ENCODE measurements at places on chromosomes 1 and 21.

DNA sequence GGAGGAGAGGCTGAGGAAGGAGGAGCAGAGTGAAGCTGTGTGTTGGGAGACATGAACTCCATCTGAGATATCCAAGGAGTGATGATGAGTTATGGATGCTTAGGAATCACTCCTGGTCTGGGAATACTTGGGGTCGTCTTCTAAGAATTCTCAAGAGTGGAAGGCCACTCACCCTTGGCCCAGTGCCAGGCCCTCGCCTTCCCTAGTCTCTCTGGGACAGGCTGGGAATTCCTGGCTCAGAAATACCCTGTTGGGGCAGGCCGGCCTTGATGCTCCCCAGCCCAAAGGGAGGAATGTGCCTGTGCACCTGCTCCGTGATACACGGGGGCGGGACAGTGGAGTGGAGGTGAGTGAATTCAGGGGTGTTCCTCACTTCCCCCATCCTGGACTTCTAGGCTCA, 12.6 kb upstream of the LMNA start:
- no peak for DNase-seq

- DNase-seq, result no peak
Measured at GRCh38 chr1:86365896-86366295, 30.2 kb downstream of the ODF2L start.

DNA sequence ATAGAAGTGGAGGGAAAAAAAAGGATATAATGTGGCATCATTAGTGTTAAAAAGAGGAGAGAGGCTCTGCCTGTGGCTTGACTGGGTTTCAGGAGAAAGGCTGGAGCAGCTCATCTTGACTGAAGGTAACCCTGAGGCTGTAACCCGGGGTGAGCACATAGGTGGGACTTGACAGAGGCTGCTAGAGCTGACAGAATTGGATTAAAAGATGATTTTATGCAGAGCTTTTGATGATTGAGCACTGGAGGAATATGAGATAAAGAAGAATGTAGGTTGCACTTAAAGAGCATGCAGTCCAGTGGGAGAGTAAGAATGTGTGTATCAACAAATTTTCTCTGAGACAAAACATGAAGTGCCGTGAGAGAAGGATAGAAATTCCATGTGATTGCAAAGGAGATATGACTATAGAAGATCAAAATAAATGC, 17.3 kb downstream of the LAMC1 start:
- DNase-seq, result no peak

DNA sequence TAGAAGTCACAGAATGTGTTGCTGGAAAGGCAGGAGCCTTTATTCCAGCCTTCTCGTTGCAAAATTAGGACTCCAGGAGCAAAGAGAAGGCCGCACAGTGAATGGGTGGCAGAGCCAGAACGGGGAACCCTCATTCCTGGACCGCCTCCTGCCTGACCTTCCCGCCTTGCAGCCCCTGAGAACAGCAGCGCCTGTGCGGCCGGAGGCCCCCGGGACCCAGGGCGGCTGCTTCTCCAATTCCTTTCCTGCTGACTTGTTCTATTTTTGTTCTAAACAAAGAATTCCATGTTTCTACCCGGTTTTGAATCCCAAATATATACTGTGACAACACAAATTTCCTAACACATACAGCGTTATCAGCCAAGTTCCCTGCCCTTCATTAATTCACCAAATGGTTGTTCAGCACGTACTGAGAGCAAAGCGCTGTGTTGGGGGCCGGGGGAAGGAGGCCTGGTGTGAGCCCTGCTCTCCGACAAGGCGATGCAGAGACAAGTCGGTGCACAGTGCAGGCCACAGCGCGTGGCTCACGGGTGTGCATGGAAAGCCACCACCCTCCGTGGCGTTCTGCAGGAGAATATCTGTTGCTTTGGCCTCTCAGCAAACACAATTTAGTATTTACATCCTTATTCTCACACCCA, 31.9 kb upstream of the COL6A2 start:
- no peak for DNase-seq

GRCh38 chr1:27517907-27518718, 28.1 kb upstream of the WASF2 start:
- no peak for DNase-seq

- no peak for DNase-seq
Measured at GRCh38 chr1:54462597-54463258, 56.5 kb upstream of the SSBP3 start.

DNA sequence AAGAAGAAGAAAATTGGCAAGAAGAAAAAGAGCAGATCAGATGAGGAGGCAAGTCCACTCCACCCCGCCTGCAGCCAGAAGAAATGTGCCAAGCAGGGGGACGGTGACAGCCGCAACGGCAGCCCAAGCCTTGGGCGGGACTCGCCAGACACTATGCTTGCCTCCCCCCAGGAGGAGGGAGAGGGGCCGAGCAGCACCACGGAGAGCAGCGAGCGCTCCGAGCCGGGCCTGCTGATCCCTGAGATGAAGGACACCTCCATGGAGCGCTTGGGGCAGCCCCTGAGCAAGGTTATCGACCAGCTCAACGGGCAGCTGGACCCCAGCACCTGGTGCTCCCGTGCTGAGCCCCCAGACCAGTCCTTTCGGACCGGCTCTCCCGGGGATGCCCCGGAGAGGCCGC, 9.0 kb upstream of the SLC25A34 start:
- DNase-seq, result no peak

- no peak for DNase-seq
Measured at GRCh38 chr1:231751415-231751814, 124.8 kb downstream of the DISC1 start.

GRCh38 chr1:227131193-227131592, 187.1 kb downstream of the CDC42BPA start:
- DNase-seq, result no peak

DNA sequence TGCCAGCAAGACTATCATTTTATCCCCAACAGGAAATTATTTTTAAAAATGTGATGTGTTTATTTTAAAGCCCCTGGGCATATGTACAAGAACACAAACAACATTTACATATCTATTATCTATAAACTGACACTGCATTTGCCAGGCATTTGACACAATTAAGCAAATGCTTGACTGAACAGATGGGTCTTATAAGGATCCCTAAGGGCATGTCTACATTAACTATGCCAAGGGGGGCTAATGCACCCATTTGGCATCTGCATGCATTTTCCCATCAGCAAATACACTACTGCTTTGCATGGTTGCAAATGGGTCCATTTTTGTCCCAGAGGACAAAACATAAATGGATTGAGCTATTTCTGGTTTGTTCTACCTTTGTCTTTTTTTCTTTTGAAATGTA, 884.8 kb upstream of the B3GALT2 start:
- no peak for DNase-seq
